NCI-H510A (cell line): ENCODE measurements at places on chromosomes 13 and 19.

DNA sequence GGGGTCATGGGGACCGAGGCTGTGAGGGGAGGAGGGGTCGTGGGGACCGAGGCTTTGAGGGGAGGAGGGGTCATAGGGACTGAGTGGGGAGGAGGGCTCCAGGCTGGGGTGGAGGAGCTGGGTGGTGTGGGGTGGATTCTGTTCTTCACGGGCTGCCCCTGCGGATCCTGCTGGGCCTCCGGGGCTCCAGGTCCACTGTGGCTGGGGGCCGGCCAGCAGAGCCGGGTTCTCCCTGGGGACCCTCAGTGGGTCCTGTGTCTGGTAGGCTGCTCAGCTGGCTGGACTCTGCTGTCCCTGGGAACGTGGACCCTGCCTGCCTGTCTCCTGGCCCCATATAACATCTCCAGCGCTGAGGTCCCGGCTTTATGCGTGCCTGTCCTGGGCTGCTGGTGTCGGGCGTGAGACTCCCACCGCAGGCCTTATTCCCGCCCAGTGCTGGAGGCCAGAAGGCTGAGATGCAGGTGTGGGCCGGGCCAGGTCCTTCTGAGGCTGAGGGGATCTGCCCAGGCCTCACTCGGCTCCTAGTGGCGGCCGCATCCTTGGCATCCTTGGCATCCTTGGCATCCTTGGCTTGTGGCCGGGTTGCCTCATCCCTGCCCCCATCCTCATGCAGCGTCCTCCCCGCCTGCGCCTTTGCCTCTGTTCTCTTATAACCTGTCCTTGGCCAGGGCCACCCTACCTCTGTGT is 19.8 kb upstream of the GNA15 start:
- no peak for DNase-seq

- no peak for DNase-seq
Observed at GRCh38 chr19:55391702-55392615, 6.2 kb downstream of the RPL28 start.

GRCh38 chr13:49246850-49247642 is 679 bp upstream of the CDADC1 start:
- DNase-seq: no peak

GRCh38 chr19:29171525-29171924 is 41.4 kb downstream of the UQCRFS1 start:
- DNase-seq: no peak

- no peak for DNase-seq
Observed at GRCh38 chr19:19077103-19077502, 13.3 kb downstream of the SLC25A42 start.

DNA sequence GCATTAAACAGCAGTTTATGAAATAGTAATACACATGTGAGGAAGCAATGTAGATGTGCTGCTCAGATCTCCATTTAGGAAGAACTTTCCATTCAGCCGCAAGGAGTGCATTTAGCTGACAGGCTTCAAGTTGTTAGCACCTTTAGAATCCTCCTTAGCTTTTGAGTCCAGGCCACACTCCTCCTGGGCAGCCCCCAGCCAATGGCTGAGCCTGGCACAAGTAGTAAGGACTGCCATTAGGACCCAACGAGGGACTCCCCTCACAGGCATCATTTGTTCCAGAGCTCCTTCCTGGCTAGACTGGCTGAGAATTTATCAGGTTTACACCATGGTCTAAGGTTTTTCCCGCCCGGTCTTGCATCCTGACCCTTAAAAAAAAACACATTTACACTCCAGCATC is 201.4 kb downstream of the DIAPH3 start:
- DNase-seq: no peak

DNA sequence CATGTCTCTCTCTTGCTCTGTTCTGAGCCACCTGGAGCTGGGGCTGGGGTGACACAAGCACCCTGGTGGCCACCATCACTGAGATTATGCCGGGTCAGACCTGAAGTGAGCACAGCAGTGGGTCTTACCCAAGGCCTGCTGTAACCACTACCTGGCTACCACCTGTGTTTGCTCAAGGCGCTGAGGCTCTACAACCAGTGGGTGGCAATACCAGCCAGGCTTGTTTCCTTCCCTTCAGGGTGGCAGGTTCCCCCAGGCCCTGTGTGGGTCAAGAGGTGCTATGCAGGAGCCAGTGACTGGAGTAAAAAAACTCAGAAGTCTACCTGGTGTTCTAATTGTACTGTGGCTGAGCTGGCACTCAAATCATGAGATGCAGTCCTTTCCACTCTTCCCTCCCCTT is 8.0 kb upstream of the ZNF443 start:
- no peak for DNase-seq

DNA sequence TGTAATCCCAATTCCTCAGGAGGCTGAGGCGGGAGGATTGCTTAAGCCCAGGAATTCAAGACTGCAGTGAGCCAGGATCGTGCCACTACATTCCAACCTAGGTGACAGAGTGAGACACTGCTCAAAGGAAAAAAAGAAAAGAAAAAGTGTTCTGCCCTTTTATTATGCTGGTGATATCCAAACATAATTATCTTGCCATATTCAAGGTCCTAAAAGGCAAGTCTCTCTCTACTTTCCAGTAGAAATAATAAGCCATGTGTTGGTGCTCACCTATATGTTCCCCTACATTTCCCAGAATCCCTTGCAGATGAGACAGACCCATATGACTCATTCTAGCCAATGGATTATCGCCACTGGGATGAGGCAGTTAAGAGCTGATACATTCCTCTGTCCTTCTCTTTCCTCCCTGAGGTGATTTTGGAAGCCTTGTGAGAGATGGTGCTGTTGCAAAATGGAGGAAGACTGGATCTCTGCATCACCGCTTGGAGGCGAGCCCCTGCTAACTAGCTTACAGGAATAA is 58.3 kb upstream of the MRI1 start:
- no peak for DNase-seq

DNA sequence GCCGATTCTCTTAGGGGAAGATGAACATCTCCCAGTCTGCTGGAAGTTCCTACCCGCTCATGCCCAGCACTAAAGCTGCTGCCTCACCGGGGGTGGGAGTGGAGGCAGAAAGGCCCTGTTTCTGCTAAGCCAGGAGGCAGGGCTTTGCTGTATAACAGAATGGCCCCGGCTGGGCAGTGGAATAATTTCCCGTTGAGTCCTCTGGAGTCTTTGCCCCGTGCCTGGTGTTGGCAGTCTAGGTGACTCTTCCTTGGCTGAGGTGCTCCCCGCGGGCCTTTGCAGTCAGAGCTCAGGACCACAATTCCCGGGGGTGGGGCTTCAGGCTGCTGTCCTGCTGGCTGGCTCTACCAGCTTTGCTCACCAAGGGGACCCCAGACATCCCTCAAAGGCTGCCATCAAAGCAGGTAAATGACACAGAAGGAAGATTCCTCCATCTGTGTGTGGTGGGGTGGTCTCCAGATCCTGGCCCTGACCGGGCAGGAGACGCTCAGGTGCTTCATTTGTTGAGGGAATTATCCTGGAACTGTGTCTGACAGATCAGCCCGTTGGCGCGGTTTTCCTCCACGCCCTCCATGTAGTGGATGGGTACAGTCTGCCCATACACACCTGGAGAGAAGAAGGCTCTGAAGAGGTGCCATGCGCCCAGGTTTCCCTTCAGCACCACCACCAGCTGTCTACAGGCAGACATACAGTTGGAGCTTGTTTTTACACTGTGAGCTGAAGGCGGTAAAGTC is 209.9 kb downstream of the TEX29 start:
- no peak for DNase-seq

DNA sequence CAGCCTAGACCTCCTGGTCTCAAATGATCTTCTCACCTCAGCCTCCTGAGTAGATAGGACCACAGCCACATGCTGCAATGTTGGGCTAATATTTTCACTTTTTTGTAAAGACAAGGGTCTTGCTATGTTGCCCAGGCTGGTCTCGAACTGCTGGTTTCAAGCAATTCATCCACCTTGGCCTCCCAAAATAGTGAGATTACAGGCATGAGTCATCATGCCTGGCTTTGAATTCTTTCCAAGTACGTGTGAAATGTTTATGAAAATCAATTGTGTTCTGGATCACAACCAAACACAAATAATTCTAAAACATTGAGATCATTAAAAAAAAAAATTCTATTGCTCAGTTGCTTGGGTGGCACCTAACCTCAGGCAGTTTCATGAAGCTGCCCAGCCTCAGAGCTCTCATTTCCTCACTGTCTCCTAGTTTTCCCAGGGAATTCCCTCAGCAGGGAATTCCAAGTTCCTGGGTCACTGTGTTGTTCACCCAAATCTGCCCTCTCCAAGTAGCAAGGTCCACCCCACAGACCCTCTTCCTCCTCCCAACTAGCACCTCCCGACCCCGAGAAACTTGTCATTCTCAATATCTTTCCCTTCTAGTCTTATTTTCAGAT is 44.8 kb downstream of the ING1 start:
- DNase-seq: no peak

GRCh38 chr19:23946569-23946968 is 31.9 kb downstream of the ZNF726 start:
- DNase-seq: no peak

GRCh38 chr13:67062160-67062559 is 168.0 kb downstream of the PCDH9 start:
- DNase-seq: no peak

DNA sequence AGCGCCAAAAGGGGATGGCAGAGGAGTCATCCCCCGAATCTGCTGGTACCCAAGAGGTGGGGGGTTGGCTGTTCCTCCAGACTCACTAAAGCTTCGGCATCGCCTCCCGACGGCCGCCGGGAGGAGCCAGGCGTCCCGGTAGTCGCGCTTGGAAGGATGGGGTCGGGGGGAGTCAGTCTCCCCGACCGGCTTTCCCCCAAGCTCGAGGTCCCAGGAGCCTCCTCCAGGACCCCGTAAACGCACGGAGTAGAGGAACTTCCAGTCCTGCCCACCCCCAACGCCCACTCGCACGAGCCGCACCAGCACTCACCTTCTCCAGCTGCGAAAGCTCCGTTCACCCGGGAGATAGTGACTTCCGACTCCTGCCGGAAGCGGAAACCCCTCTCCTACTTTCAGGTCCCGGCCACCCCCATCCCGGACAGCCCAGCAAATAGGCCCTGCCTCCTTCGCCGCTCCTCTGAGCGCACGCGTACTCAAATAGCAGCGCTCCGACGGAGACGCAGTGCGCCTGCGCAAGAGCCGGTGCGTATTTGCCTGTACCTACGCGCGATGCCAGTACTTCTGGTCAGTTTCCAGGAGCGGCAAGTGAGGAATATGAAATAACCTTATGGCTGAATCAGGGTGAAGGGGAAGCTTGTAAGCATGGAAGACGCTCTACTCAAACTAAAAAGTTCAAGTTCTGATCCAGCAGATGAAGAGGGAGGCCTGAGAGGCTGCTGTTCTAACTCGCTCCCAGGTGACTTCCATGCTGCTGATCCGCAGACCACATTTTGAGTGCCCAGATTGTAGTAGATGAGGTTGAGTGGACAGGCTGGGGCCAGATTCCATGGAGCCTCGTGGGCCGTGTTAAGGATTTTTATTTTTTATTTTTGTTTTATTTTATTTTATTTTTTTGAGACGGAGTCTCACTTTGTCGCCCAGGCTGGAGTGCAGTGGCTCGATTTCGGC is at the start of gene ELOF1:
ELOF1 (minus strand) TSS at position 350 of the 948 bp plus-strand sequence. CDS start 4,883 bp downstream, outside the sequence.
- DNase-seq: peak; percentile 96

DNA sequence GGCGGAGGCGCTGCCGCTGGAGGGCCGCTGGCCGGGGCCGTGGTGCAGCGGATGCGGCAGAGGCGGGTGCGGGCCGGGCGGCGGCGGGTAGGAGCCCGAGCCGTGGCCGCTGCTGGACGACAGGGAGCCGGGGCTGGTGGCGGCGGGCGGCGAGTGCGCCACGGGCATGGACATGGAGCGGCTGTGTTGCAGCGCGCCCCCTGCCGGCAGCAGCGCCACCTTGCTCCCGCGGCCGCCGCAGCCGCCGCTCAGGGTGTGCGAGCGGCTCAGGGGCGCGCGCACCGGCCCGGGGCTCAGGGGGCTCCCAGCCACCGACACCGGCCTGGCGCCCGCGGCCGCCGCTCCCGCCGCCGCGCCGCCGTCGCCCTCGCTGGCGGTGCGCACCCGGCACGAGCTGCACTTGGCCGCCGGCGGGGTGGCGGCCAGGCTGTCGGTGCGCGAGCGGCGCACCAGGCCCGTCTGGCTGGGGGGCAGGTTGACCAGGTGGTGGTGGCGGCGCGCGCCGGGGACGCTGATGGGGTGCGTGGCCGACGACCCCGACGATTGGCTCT is 1.7 kb downstream of the IRS2 start:
- DNase-seq: peak; percentile 67

GRCh38 chr13:23288564-23288963 is 107.8 kb downstream of the SGCG start:
- DNase-seq: no peak

DNA sequence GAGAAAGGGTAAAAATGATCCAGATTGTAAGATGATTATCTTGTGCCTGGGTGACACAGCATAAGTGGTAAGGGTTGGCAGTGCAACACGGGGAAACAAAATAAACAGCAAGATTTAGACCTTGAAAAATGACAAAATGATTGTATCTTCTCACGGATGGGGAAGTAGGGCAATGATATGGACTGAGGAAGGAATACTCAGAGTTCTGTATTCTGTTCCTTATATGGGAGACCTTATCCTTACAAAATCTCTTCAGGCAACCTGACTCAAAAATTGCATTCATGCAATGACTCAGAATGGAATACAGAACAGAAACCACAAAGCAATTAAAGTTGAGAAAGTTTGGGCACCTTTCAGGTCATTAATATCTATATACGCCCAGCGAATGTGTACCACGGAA is 149.0 kb downstream of the HS6ST3 start:
- no peak for DNase-seq

DNA sequence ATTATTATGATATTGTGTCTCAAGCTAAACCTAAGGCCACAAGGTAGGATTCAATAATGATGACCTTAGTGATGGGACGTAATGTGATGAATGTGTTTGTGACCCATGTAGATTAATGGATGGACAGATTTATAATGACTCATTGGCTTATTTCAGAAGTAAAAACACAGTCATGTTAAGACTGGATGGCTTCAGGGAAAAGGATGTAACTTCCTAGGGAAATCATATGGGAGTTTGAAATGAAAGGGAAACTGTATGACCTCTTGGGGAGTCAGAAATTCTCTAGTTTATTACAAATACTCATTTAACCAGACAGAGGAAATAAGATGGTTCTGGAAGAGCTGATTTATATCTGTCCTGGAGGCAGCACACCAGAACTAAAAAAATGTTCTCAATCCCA is 2.9 kb downstream of the EDNRB start:
- DNase-seq: no peak

DNA sequence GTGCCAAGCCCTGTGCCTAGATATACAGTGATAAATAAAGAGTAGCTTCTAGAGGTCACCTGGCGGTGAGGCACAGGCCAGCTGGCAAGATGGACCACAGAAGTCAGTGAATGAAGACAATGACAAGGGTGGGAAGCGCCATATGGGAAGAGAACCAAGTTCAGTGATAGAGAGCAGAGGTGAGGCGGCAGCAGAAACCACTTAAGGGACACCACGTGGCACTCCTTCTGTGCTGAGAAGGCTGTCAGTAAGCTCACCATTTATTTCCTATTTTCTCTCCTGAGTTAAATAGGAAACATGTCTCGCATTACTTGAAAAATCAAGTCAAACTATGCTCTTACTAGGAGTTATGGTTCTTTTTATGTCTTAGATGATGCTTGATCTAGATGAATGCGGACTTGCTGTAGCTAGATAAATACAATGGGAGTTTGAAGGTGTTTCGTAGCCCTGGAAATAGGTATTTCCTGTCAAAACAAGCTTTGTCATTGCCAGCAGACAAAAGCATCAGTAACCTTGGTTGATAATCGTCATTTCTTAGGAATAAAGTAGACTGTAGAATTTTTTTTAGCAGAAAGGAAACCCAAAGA is 17.8 kb downstream of the ALOX5AP start:
- DNase-seq: no peak

- DNase-seq: no peak
Observed at GRCh38 chr13:98175823-98176222, 1.2 kb downstream of the RNF113B start.
